ENCODE measurements at places on chromosomes 13 and 19.

DNA sequence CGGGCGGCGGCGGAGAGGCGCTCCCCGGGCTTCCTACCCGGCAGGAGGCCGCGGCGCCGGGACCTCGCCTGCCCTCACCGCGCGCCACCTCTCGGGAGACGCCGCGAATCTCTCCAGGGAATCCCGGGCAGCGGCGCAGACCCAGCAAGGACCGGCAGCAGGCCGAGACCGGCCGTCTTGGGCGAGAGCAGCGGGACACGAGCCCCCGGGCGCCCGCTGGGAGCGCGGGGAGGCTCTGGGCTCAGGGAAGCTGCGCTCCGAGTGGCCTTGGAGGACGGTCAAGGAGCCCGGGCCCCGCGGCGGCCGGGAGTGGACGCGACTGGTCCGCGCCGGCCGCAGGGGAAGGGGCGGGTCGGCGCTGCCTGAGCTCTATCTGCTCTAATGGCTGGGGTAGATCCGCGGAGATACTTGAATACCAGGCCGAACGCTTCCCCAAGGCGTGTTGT lies 14.7 kb downstream of the CDX2 start:
- DNase-seq: no peak

GRCh38 chr19:737591-738093 lies 13.3 kb upstream of the MISP start:
- DNase-seq: no peak

GRCh38 chr19:56324436-56324835 lies 9.8 kb upstream of the ZSCAN5A start:
- no peak for DNase-seq

- no peak for DNase-seq
These were observed 37.3 kb downstream of the DNAJC3 start for GRCh38 chr13:95714142-95714832.

DNA sequence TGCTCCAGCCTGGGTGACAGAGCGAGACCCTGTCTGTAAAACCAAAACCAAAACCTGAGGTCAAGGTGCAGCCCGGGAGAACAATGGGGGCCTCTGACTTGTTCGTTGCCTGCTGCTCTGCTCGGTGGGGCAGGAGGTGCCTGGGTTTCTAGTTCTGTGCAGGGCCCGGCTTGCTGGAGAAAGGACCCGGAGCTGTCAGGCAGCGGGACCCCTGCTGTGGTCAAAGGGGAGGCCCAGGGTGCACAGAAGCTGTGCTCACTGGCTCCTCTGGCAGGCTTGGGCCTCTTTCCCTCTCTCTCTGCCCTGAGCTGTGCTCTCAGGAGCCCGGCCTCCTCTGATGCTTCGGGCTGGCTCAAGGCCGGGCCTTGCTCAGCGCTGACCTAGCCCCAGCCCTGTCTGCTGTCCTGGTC lies 3.5 kb downstream of the LRP3 start:
- no peak for DNase-seq

- DNase-seq: no peak
These were observed 369.3 kb downstream of the DLEU7 start for GRCh38 chr13:50474088-50474662.

DNA sequence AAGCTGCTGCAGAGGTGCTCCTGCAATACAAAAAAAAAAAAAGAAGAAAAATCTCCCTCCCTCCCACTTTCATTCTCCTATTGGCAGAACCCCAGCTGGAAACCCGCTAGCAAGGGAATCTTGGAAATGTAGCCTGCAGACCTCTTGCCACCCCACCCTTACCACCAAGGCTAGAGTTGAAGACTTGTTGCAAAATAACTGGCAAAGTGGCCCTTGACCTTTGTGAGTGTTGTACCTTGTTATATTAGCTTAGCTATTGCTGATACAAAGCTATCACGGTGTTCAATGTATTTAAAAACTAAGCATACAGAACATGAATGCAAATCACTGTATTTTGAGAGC lies 57.5 kb upstream of the KCTD4 start:
- DNase-seq: no peak

DNA sequence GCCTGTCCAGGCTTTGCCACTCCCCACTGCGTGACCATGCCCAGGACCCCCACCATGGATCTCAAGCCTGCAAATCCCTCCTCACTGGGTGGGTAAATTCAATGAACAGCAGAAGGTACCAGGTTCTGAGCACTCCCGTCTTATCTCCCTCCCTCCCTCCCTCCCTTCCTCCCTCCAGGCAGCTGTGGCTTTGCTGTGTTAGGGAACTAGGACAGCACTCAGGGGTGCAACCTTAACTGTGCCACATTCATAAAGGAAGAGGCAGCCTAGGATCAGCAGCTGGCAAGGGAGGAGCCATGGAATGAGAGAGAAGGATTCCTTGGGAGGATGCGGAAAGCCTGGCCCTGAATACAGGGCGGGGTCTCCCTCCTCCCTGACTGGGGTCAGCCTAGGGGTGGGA lies 5.6 kb downstream of the CEACAM4 start:
- no peak for DNase-seq

GRCh38 chr13:56317841-56318240 lies 822.9 kb upstream of the PRR20A start:
- DNase-seq: no peak

GRCh38 chr19:55265173-55265572 lies 6.4 kb upstream of the PPP6R1 start:
- DNase-seq: no peak
